HCT116 (cell line): ENCODE measurements at places on chromosomes 16 and 17. TPM values are rescaled to one million over a fixed set of nuclear protein-coding genes. Genes with fewer than 3 reads are reported as not detected.

The TBC1D3E gene
- not detected for total RNA-seq

The MYH8 gene
- not detected for total RNA-seq

GRCh38 chr17:72359274-72359673 lies 238.5 kb downstream of the SOX9 start:
- H3K27ac ChIP-seq, result no peak overlapping the region
- H3K36me3 ChIP-seq, result no peaks in the 10 kb centered on the region
- peaks cover 8% of the 10 kb centered on the region for H3K4me1 ChIP-seq
- H3K27me3 ChIP-seq, result no peaks in the 10 kb centered on the region
- no peak for DNase-seq

GRCh38 chr17:3688027-3688553 lies 7.9 kb downstream of the P2RX5 start:
- no peaks in the 10 kb centered on the region for H3K36me3 ChIP-seq
- DNase-seq, result no peak
- no peak overlapping the region for H3K27ac ChIP-seq
- H3K27me3 ChIP-seq, result no peaks in the 10 kb centered on the region

GRCh38 chr16:53964145-53964790 lies 260.3 kb downstream of the FTO start:
- H3K4me3 ChIP-seq, result no peak overlapping the region
- no peaks in the 10 kb centered on the region for H3K4me1 ChIP-seq
- DNase-seq, result no peak
- H3K27ac ChIP-seq, result no peak overlapping the region
- no peaks in the 10 kb centered on the region for H3K27me3 ChIP-seq

DNA sequence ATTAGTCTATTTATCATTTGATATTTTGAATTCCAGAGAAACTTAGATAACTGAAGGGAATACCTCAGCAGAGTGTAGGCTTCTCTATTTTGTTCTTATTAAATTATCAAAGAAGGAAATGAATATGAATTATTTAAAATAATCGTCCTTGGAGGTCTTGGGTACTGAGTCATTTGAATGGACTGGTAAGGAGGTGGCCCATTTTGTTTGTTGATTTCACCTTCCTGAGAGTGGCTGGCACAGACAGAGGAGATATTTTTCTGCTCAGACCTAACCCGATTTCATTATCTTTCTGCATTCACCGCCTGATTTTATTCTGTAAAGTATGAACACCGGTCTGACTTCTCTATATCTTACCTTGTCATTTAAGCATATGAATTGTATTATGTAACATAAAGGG lies 88.0 kb downstream of the USP22 start:
- no peaks in the 10 kb centered on the region for H3K36me3 ChIP-seq
- no peaks in the 10 kb centered on the region for H3K4me1 ChIP-seq
- H3K27ac ChIP-seq, result no peak overlapping the region
- DNase-seq, result no peak

DNA sequence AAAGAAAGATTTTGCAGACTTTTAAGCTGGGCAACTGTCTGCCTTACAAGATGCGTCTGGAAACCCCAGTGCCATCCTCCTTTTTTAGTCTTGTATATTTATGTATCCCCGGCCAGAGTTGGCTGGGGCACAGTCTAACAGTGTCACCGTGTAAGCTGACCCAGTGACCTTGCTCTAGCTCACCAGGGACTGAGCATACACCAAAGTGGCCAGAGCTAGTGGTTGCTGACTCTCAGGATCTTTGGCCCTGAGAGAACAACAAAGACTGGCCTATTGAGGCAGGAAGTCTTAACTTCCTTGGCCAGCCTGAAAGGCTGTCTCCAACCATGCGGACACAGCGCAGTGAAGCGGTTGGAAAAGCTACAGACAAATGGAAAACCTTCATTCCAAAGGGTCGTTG lies 745.2 kb downstream of the WWOX start:
- no peaks in the 10 kb centered on the region for H3K4me1 ChIP-seq
- H3K36me3 ChIP-seq, result no peaks in the 10 kb centered on the region
- no peak overlapping the region for H3K27ac ChIP-seq
- no peak overlapping the region for H3K4me3 ChIP-seq
- no peak for DNase-seq

DNA sequence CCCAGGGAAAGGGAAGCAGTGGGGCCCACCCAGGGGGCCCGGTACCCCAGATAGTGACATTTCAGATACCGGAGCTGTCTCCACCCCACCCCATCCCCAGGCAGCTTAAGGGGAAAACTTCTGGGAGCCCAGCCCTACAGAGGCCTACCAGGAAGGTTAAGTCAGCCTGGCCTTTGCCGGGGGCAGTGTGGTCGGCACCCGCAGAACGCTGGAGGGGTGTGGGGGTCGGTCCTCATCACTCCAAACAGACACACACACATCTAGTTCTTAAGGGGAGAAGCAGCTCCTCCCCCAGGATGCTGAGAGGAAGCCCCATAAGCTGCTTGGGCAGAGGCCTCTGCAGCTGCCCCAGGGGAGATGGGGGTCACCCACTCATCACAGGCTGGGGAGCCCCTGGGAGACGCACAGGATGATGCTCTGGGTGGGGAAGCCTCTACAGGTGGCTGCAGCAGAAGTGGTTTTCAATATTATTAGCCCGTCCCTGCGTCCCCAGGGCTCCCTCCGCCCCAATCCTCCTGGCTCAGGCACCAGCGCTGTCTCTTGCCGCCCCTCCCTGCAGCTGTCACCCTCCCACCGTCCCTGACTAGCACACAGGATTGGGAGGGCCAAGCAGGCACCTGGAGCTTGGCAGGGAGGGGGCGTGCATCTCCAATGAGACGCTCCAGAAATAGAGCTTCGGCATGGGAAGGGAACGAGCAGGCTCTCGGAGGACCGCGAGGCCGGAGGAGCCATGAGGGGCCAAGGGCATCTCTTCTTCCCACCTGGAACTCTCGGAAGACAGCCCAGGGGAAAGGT lies 1.4 kb upstream of the ABR start:
- no peak for DNase-seq
- H3K4me3 ChIP-seq, result no peak overlapping the region
- H3K4me1 ChIP-seq, result peaks cover 3% of the 10 kb centered on the region; the same call in 1 of the 2 replicates
- no peak overlapping the region for H3K27ac ChIP-seq

GRCh38 chr17:78789663-78790181 lies 7.6 kb upstream of the CYTH1 start:
- peaks cover 7% of the 10 kb centered on the region; the same call in 1 of the 2 replicates for H3K36me3 ChIP-seq
- peaks cover 5% of the 10 kb centered on the region for H3K4me1 ChIP-seq
- no peak overlapping the region for H3K4me3 ChIP-seq
- DNase-seq, result no peak
